ENCODE measurements at places on chromosomes 3 and 15.

DNA sequence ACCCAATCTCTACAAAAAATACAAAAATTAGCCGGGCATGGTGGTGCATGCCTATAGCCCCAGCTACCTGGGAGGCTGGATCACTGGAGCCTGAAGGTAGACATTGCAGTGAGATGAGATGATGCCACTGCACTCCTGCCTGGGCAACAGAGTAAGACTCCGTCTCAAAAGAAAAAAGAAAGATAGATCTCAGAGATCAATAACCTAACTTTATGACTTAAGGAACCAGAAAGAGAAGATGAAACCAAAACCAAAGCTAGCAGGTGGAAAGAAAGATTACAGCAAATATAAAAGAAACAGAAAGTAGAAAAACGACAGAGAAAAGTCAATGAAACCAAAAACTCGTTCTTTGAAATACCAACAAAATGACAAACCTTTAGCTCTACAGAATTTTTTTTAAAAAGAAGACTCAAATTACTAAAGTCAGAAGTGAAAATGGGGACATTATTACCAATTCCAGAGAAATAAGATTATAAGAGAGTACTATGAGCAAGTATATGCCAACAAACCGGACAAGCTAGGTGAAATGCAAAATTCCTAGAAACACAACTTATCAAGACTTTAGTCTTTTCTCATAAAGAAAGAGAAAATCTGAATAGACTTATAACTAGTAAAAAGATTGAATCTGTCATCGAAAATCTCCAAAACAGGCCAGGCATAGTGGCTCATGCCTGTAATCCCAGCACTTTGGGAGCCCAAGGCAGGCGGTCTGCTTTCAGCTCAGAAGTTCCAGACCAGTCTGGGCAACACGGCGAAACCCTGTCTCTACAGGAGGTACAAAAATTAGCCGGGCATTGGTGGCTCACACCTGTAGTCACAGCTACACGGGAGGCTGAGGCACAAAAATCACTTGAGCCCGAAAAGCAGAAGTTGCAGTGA, 35.0 kb downstream of the ACAP2 start:
- DNase-seq = no peak

DNA sequence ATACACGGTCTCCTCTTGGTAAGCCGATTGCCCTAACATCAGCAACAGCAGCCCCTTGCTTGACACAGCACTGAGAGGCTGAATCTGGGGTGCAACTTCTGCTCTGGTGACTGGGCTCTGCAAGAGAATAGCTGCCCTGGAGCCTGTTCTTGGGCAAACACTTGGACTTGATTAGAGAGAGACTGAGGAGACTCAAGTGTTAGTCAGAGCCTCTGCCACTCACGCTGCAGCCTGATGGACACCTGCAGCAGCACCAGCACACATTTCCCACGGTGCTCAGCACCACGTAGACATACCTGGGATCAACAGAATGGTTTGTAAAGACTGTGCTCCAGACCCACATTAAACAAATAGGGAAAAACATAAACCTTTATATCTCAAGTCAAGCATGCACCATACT, 35.8 kb upstream of the UMPS start:
- no peak for DNase-seq

- no peak for DNase-seq
Measured at GRCh38 chr15:67880651-67881182, 40.9 kb upstream of the RNU6-1 start.

DNA sequence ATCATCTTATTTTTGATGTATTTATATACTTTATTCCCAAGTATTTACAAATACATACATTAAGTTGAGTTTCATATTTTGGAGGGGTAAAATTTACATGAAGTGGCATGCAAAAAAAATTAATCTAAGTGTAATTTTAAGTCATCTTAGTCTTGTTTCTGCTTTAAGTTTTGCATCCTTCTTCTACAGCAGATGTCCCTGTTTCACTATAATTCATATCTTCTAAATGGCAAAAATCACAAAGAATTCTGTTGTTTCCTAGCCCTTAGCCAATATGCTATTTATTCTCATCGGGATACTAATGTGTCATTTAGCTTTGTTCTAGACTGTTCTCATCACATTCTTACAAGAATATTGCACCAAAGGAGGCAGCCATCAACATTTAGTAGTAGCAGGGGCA, 831.9 kb downstream of the GBE1 start:
- no peak for DNase-seq

DNA sequence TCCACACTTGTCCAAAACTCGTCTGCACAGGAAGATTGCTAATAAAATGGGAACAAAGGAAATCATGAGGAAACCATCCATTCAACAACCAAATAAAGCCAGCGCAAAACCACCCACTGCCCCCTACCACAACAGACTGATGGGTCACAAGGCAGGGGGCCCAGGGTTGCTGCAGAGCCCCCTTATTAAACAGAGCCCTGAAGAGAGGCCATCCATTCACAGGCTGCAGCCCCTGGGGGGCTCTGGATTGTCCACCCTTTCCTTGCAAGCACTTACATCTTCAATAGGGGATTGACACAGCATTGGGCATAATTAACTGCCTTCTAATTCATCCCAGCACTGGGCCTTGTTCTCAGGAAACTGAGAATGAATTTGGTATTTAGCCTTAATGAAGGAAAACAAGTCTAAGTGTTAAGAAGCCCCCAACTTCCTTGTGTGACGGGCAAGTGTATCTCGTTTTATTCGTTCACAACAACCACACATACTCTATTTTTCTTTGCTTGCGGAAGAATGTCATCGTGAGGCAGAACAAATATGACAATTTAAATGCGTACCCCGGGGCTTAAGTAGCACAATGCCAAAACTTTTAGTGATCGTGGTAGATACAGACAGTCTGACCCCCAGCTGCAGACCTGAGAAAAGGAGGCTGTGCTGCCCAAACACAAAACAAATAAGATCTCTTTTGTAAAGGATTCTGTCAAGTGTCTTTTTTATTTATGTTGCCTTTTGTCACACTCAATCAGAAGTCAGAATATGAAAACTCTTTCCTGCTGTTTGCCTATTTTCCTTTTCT, 144.0 kb downstream of the SEMA6D start:
- DNase-seq = no peak

GRCh38 chr3:20648294-20648693, 462.3 kb upstream of the SGO1 start:
- no peak for DNase-seq

DNA sequence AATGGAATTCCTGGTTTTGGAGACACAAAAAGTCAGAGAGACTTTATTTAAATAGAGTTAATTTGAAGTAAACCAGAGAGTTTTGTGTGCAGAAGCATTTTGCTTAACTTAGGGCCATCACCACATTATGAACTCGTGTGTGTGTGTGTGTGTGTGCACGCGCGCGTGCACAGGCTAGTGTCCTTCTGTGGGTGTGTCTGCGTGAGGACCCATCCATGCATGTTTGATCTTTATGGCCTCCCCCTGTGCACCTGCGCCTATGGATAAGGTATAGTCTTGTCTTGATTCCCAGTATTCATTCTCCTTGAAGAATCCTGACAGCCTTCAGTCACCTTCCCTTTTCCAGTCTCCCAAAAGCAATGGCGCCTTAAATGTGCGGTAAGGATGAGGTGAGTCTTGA, 26.0 kb downstream of the MUC20 start:
- no peak for DNase-seq
